NCI-H1092 (cell line): ENCODE measurements at places on chromosomes 3 and 15.
A peak's percentile ranks its signal among the peaks of the same experiment; 100 is the strongest.

DNA sequence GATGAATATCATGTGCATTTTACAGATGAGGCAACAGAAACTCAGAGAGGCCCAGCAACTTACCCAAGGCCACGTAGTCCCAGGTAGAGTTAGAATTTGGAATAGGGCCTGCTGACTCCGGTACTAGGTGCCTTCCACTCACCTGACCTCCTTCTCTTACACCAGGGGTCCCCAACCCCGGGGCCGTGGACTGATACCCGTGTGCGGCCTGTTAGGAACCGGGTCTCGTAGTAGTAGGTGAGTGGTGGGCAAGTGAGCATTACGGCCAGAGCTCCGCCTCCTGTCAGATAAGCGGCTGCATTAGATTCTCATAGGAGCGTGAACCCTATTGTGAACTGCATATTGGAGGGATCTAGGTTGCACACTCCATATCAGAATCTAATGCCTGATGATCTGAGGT, 64.8 kb downstream of the SMAD3 start:
- DNase-seq: no peak

GRCh38 chr3:53776494-53777101, 69.6 kb downstream of the CHDH start:
- DNase-seq: no peak

DNA sequence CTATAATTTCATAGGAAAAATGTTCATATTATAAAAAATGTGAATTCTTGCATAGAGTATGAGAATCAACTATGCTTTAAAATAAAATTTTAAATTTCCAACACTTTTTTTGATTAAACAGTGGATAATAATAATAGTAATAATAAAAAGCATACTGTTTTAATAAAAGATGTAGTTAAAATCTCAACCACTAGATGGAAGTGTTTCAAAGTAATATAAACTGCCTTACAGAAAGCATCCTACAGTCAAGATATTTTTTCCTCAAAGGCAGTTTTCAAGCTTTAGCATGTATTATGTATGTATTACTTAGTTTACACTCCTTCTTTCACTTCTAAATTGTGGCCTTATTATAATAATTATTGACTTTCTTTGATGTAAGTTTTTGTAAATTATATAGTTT, 217.5 kb downstream of the CHL1 start:
- no peak for DNase-seq

DNA sequence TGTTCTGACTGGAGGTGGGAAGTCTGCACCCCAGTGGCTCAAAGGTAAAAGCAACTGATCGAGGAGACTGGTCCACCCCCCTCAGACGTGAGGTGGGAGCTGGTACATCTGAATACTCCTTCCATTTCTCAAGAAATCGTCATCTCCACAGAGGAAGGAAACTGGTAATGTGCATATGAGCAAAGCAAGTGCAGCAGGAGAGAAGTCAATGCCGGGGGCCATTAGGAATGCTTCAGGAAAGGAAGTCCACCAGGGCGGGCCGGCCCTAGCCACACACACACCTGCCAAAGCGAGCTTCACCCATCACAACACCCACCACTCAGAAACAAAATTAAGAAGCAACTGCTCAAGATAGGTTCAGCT, 8.5 kb downstream of the TBC1D2B start:
- no peak for DNase-seq

- no peak for DNase-seq
These were observed 15.8 kb upstream of the NFKBIZ start for GRCh38 chr3:101833446-101833974.

DNA sequence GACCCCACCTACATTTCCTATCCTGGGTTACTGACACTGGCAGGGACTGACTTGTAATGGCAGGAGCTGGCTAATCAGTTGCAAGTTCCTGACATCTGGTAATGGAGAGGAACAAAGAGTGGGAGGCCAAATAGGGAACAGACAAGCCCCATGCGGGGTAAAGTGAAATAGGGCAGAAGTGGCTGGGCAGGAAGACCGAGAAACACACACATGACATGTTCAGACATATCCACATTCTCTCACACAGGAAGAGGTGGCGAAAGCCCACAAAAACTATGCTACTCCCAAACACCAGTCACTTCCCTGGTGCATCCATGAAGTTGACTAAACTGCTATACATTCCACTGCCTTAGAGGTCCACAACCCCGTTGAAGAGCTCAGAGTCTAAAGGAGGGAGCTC, 394.1 kb upstream of the TBL1XR1 start:
- no peak for DNase-seq

- DNase-seq: peak; percentile 60
These were observed 324.5 kb downstream of the TBL1XR1 start for GRCh38 chr3:176872771-176873209.

DNA sequence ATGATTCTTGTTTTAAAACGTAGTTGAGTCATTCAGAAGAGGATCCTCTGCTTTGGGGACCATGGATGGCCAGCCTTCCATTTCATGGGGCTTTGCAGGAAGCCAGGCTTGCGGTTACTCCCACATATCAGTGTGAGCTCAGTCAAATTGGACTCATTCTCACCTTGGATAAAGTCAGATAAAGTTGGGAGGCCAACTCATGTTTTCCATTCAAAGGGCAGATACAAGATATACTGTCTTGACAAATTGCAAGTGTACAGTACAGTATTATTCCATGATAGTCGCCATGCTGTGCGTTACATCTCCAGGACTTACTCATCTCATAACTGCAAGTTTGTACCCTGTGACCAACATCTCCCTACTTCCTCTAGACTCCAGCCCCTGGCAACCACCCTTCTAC, 25.5 kb upstream of the B3GNT5 start:
- no peak for DNase-seq

GRCh38 chr3:53822331-53822741, 23.9 kb downstream of the CHDH start:
- DNase-seq: no peak
